HEK293T (cell line): ENCODE measurements at places on chromosomes 1 and 21.

GRCh38 chr1:208841436-208841835 is 597.3 kb upstream of the PLXNA2 start:
- no peak for DNase-seq

- no peak for DNase-seq
Measured at GRCh38 chr1:1374589-1374928, 448 bp downstream of the AURKAIP1 start.

DNA sequence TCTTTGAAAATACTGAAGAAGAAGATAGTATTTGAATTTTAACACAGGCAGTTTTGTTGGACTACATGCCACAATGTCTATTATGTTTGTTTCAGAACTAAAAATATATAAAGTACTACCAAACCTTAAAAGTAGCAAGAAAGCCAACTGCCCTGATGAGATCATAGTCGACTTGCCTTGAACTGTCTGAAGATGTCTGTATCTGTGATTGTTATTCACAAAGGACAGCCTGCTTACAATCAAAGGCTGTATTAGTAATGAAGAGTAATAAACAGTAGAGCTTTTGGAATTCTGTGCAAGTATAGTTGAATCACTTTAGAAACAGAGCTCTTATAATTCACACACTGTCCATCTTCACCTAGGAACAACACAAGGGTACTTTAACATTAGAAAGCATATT is 228.3 kb downstream of the NCAM2 start:
- DNase-seq, result no peak

DNA sequence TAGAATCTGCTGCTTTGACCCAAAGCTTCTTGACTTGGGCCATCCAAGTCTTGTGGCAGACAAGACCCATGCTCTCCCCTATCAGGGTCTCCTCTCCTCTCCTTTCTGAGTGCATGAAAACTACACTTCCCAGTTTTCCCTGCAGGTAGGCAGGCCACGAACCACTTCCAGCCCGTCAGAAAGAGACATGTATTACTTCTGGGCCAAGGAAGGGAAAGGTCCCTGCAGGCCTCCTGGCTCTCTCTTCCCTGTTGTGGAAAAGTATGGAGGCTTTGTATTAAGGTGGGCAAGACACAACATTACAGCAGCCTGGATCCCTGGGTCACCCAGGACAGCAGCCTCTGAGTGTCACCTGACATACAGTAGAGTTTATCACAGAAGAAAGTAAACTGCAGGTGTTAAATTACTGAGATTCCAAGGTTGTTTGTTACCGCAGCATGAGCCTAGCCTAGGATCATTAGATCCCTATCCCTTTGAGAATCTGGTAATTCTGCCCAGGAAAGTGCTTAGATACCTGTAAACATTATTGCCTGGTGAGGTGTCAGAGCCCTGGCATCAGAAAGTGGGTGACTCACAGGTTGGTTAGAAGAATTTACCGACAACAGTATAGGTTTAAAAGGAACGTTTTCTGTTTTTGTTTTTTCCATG is 717.3 kb downstream of the MATN1 start:
- DNase-seq, result no peak

GRCh38 chr1:66342707-66343106 is 191.2 kb upstream of the SGIP1 start:
- no peak for DNase-seq

DNA sequence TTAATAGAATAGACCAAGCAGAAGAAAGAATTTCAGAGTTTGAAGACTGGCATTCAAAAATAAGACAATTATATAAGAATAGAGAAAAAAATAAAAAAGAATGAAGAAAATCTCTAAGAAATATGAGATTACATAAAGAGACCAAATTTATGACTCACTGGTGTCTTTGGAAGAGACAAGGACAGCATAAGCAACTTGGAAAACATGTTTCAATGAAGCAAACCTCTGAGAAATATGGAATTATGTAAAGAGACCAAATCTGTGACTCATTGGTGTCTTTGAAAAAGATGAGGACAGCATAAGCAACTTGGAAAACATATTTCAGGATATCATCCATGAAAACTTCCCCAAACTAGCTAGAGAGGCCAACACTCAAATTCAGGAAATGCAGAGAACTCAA is 60.4 kb upstream of the LYPLAL1 start:
- DNase-seq, result no peak

GRCh38 chr1:11990303-11991032 is 10.2 kb downstream of the MFN2 start:
- DNase-seq, result no peak

DNA sequence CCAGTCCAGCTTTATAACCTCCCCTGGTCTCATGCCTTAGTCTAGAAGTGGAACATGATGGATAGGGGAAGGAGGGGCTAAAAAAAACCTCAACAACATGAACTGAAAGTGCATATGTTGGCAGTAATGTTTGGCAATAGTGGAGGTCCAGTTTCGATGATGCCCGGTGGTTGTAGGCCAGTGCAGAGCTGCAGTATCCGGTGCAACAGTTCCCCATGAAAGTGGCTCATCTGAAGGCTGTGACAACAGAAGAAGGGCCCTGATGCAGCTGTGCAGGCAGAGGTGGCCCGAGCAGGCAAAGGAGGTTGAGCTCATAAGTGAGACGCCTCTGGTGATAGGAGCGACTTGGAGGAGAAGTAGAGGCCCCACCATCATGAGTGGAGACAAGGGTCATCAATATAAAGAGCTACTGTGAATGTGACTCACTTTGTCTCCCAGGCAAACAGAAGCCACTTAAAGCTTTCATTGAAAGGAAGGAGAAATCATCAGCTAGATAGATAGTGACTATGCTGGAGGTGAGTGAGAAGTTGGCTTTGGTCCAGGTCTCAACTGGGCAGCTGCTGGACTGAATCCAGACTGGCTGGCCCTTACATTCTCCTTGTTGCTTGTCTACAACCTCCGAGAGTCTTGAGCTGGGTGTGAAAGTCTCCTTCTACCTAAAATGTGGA is 10.2 kb upstream of the CREG1 start:
- DNase-seq, result no peak

DNA sequence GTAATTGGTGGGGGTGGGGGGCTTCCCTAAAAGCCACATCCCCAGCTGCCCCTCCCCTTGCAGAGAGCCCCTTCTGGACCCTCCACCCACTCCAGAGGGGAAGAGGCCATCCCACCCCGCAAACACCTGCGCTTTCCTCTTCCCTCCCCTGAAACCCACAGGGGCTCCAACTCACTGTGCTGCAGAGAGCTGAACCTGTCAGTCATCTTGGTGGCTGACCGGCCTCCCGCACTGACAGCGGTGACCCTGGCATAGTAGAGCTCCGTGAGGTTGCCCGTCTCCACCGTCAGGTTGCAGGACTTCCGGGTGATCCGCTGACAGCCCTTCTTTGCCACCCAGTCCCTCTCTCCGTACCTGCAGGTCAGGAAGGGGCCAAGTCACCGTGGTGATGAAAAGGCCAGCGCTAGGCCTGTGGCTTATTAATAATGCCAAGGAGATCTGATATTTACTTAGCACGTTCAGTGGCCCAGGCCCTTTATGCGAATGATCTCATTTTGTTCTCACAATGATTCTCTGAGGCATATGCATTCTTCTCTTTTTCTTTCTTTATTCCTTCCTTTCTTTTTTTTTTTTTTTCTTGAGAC is 5.9 kb downstream of the IL22RA1 start:
- no peak for DNase-seq

DNA sequence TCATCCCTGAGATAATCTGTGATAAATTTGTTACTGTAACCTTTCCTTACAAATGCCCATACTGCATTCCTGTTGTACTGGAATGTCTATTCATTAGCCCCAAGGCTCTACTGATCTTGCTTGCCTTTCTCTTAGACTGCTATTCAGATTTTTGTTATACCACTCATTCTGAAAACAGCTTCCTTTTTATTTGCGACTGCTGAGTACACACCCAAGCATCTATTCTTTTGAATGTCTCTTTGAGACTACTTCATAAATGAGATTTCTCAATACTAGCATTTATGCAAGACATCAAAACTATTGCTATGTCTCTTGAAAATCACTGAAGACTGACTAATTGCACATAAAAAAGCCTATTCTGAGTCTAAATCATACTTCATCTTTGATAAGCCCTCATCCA is 38.6 kb downstream of the DENND1B start:
- no peak for DNase-seq

DNA sequence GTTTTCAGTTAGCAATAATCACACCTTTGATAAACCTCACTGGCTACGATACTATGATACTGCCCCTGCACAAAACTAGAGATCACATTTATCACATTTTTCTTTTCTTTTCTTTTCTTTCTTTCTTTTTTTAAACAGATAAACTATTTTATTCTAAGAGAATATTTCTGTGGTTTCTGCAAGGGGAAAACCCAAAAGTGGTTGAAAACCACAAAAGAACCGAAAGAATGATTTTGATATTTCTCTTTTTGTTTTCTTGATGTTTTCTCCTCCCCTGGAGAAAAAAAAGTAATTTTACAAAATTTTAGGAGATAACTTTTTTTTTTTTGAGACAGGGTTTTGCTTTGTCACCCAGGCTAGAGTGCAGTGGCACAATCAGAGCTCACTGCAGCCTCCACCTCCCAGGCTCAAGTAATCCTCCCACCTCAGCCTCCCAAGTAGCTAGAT is 18.4 kb upstream of the FRRS1 start:
- no peak for DNase-seq

- no peak for DNase-seq
Measured at GRCh38 chr1:92329347-92330129, 30.7 kb downstream of the RPAP2 start.

DNA sequence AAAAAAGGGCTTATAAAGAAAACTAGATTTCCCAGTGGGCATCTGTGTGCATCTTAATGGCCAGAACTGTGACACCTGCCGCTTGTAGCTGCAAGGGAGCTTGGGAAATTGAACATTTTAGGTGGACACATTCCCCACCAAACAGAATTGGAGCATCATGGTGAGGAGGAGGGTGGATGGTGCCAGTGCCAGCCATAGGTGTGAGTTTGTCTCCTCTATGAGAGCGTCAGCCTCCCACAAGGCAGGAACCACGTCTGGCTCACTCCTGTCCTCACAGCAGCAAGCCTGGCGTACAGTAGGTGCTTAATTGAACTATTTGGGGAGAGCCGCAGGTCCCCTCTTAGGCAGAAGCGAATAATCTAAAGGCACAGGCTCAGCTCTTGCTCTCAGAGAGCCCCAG is 124.5 kb upstream of the TMEM51 start:
- no peak for DNase-seq

DNA sequence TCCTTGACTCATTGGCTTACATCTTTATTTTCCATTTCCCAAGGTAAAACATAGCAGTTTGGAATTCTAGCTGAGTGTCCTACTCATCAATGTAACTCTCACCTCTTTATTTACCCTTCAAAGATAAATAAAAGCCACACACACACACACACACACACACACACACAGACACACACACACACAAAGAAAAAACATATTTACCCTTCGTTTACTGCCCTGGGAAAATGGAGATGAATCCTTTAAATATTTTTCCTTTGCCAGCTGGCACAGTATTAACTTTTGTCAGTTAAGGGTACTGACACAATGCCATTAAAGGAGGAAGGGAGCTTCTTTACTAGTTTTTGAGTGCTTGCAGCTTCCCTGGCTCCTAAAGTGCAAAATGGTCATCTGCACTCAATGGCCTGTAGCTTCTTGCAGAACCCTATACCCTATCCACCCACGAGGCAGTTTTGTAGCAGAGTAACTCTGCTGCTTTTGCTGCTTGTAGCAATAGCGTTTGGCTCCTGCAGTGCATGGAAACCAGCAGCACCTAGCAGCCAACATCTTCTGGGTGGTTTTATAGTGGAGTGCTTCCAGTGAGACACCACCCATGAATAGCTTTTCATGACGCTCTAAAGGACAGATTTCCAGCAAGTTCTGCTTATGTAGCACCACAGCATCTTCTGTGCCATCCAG is 103.7 kb downstream of the HS2ST1 start:
- no peak for DNase-seq

DNA sequence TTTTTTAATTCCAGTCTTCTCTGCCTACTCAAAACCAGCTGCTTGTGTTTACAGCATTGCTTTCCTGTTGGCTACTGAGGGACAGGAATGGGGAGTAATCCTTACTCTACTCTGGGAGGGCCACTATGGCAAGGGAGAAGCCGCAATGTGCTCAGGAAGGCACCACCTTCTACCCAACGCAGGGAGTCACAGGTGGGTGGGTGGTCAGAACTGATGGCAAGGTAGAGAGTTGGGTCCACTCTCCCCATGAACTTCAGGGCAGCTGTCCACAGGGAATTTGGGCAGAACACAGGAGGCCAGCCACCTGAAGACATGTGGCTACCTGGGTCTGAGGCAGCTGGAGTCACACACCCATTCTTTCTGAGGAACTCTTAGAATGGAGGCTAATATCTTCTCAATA is 40.5 kb upstream of the HMGB4 start:
- DNase-seq, result no peak

DNA sequence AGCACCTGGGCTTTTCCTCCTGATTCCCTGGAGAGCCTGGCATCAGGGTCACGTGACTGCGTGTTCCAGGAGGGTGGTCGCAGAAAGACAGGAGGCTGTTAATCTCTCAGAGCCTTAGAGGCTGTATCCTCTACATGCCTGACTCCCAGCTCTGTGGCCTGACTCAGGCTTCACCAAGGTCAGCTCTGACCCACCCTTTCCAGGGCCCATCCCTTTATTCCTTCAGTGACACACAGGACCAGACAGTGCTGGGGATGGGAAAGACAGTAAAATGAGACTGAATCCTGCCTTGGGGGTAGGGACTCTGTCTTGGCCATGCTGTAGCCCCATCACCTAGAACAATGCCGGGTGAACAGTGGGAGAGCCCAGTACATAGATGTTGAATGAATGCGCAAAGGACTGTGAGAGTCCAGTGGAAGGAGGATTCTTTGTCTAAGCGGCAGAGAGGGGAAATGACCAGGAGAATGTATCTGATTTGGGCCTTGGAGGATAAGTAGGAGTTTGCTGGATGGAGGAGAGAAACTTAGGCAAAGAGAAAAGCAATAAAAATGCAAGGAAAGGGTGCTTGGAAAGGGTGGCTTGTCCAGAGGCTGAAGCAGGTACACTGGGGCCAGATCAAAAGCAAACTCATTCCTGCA is 33.0 kb downstream of the EPHX1 start:
- DNase-seq, result no peak

DNA sequence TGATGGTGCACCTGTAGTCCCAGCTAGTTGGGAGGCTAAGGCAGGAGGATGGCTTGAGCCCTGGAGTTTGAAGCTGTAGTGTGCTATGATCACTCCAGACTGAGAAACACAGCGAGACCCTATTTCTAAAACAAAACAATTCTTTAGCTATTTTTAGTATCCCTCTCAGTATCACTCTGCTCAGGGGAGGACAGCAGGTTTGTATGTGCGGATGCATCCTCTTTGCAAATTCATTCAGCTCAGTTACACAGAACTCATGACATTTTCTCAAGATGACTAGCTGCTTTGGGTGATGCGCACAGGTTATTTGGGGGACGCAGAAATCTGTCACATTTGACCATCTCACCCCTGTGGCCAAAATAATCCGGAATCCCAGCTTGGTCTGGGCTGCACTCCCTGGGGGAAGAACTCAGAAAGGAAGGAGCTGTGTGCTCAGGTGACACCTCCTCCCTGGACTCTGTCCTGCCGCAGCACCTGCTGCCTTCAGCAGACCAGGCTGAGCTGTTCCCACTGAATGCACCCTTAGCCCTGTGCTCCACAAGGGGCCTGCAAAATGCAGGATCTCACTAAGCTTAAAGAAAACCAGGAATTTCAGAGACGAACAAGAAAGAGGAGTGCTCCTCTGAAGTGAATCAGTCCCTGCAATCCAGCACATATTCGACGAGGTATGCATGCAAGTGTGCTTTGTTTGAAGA is 89.5 kb upstream of the PGBD5 start:
- no peak for DNase-seq

- DNase-seq, result no peak
Measured at GRCh38 chr1:97200595-97200994, 479.0 kb downstream of the PTBP2 start.

- DNase-seq, result no peak
Measured at GRCh38 chr21:26091480-26092018, 79.0 kb downstream of the APP start.
